ENCODE measurements at places on chromosomes 1 and 21. TPM values are rescaled to one million over a fixed set of nuclear protein-coding genes. Genes with fewer than 3 reads are reported as not detected.

The NPR1 gene
- polyA plus RNA-seq: not detected

The SPOCD1 gene
- polyA plus RNA-seq: not detected

The MPL gene
- not detected for polyA plus RNA-seq

GRCh38 chr1:98385652-98386051 lies 275.9 kb upstream of the SNX7 start:
- peaks cover 12% of the 10 kb centered on the region for H3K4me1 ChIP-seq
- H3K27me3 ChIP-seq: no peaks in the 10 kb centered on the region
- no peaks in the 10 kb centered on the region for H3K36me3 ChIP-seq
- no peak overlapping the region for H3K4me3 ChIP-seq
- no peak for DNase-seq
- no peak overlapping the region for H3K27ac ChIP-seq

- DNase-seq: no peak
- no peak overlapping the region for H3K27ac ChIP-seq
- no peak overlapping the region for H3K4me3 ChIP-seq
- no peaks in the 10 kb centered on the region for H3K4me1 ChIP-seq
- no peaks in the 10 kb centered on the region for H3K36me3 ChIP-seq
These were observed 268.4 kb upstream of the USP24 start for GRCh38 chr1:55483523-55483922.

DNA sequence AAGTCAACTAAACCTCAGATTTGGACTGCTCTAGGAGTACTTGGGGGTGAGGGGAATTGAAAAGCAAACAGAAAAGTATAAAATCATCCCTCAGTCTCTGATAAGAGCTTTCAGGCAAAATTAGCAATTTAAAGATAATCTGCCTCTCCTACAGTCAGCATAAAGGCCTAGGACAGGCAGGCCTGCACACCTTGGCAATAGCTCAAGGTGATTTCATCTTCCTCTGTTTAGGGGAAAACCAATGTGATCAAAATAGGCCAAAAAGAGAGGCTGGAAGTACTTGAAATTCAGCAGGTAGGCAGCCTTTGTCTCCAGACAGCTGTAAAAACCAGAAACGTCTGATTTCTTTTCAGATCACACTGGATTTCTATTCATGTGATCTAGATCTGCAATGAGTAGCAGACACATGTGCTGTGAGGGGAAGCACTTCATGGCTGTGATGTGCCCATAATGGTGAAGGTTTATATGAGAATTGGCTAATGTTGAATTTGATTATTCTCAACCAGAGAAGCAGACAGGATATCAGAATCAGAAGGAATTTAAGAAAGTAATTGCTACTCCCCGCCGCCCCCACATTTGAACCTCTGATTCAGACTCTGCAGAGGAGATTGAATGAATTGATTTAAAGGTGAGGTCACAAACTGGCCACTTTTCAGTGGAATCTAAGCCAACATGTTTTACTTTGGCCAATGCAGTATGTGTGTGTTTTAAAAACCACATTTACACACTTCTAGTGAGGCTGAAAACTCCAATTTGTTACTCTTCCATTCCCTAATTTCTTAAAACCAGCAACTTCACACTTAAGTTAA lies 45.8 kb upstream of the DNASE2B start:
- no peaks in the 10 kb centered on the region for H3K36me3 ChIP-seq
- no peaks in the 10 kb centered on the region for H3K4me1 ChIP-seq
- no peaks in the 10 kb centered on the region for H3K27me3 ChIP-seq
- H3K27ac ChIP-seq: no peak overlapping the region

DNA sequence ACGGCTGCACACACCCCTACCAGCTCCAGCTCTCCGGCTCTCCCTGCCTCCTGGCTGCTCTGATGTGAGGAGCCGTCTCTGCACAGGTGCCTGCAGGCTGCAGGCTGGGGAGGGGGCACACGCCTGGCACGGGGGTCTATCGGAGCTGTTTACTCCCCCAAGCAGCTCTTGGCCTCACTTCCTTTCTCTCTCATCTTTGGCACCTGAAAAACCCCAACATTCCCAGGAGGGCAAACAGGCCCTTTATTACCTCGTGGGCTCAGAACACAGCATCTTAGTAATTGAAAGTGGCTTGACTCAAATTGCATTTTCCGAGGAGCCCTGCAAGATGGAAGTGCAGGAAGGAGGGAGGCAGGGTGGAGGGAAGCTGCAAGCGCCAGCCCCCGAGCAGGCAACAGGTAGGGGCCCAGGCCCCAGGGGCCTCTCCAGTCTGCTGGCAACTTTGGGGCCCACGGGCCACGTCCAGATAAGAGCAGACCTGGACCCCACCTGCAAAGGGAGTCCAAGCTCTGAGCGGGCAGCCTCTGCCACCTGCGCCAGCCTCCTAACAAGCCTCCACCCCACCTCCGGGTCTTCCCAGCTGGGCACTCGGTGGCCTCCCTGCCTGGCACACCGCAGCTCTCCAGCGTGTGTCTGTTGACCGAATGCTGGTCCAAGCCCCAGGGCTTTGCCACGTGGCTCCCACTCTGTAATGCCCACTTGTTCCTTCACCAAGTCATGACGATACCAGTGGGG lies 263.6 kb upstream of the VAMP3 start:
- no peak overlapping the region for H3K4me3 ChIP-seq
- no peaks in the 10 kb centered on the region for H3K36me3 ChIP-seq
- no peak for DNase-seq
- H3K27ac ChIP-seq: no peak overlapping the region

DNA sequence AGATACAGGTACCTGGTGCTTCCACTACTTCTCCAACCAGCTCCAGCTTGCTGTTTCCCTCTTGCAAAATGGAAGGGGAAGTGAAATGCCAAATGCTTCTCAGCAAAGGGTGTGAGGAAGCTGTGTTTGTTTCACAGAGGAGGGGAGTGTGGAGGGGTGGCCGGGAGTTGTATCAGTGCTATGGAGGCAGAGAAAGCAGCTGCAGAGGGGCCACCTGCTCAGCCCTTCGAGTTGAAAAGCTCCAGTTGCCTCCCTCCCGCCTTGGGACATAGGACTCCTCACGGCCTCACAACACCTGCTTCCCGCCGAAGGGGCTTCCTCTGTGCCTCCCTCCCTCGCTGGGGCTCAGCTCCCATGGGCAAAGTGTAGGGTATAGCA lies 12.1 kb upstream of the LINGO4 start:
- no peak overlapping the region for H3K4me3 ChIP-seq
- H3K4me1 ChIP-seq: peaks cover 8% of the 10 kb centered on the region
- H3K27me3 ChIP-seq: no peaks in the 10 kb centered on the region

- no peaks in the 10 kb centered on the region for H3K36me3 ChIP-seq
- H3K27me3 ChIP-seq: no peaks in the 10 kb centered on the region
- DNase-seq: no peak
- no peak overlapping the region for H3K27ac ChIP-seq
These were observed 521.4 kb upstream of the CAMK1G start for GRCh38 chr1:209062081-209062620.

DNA sequence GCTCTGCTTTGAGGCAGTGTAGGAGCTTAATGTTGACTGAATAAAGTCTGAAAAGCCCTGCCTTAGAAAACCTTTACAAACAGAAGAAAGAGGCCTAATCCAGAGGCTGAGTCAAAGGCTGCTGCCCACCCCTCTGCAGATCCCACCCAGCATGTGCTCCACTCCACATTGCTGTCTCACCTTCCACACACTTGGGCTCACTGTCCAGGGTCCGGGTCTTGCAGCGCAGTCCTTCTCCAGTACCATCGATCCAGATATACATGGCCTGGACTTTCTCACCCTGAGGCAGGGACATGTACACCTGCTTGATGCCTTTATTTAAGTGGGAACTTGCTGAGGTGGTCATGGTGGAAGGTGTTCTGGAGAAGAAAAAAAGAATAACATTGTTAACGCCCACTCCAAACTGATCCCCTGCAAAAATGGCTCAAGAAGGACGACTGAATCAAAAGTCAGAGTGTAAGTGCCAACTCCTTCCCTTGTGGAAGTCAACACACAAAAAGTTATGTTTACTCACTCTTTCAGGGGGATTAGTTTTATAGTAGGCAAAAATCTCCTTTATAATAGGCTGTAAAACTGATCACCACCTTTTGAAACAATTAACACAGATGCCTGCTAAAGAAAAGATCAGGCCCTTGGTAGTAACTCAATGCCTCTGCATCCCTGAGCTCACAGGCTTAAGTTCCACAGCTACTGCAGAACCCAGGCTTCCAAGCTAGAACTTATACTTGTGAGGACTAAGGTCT lies 3.0 kb downstream of the GLUL start:
- H3K4me3 ChIP-seq: peak overlapping the region; percentile 97
- no peaks in the 10 kb centered on the region for H3K27me3 ChIP-seq
- no peak for DNase-seq
- H3K36me3 ChIP-seq: peaks cover 52% of the 10 kb centered on the region
- peaks cover 29% of the 10 kb centered on the region for H3K4me1 ChIP-seq
- H3K27ac ChIP-seq: peak overlapping the region; percentile 79

DNA sequence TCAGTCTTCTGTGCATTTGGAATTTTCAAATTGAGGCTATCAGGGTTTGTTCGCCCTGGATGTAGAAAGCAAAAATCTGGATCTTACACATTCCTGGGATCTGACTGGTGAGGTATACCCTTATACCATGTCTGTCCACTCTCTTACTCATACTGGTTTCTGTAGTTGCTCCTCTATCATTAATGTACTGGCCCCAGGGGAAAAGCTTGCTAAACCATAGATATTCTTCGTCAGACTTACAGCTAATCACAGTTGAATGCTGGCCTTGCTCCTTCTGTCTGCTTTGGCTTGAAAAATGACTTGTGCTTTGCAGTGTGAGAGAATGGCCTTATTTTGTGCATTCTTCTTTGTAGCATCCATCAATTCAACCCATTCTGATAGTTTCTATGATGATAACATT lies 30.5 kb downstream of the TBCE start:
- peaks cover 10% of the 10 kb centered on the region for H3K36me3 ChIP-seq
- no peaks in the 10 kb centered on the region for H3K4me1 ChIP-seq
- H3K4me3 ChIP-seq: no peak overlapping the region
- H3K27me3 ChIP-seq: no peaks in the 10 kb centered on the region
- no peak overlapping the region for H3K27ac ChIP-seq

DNA sequence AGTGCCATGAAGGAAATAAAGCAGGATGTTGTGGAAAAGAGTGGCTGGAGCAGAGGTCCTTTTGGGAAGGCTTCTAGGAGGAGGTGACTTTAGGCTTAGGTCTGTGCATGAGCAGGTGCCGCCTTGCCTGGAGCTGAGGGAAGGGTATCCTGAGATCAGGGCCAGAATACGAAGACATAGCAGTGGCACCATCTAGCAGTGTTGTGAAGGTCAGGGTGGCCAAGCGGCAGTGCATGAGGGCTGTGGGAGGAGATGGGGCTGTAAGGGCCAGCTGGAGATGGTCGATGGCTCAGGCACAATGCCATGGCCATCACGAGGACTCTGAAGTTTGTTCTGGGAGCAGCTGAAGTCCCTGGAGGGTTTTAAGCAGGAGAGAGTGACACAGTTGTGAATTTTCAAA lies 219.5 kb downstream of the PTPRU start:
- no peaks in the 10 kb centered on the region for H3K36me3 ChIP-seq
- no peak overlapping the region for H3K27ac ChIP-seq
- no peak for DNase-seq
- no peaks in the 10 kb centered on the region for H3K4me1 ChIP-seq
- no peaks in the 10 kb centered on the region for H3K27me3 ChIP-seq

DNA sequence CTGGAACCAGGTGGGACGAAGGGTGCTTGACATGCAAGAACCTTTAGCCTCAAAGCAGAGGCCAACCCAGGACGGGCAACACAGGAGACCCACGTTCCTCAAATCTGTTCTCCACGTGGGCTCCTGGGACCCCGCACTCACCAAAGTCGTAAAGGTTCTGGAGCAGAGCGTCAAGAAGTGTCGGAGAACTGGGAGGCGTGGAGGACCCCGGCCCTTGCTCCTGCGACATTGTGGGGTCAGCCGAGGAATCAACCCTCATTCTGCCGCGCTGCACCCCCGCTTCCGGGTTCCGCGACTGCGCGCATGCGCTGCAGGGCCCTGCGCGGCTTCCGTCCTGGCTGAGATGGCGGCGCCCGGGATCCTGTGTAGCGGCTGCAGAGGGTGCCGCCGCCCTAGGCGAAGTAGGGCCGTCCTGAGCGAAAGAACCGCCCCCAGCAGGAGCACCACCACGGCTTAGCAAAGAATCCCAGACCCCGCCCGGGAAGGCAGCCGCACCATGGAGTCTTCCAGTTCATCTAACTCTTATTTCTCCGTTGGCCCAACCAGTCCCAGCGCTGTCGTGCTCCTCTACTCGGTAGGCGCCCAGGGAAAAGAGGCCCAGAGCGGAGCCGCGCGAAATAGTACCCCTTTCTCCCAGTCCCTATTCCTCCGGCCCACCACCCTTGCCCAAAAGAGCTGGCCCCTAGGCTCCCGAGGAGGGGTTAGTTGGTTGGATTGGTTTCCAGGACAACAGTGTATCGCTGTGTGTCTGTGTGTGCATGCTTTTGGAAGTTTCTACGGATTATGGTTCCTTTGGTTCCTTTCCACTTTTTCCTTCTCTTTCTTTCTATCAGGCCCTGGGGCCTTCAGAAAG lies at the start of gene GNPAT:
Gene GNPAT (plus strand): TSS at position 330 of the 853 bp plus-strand sequence. CDS start 167 bp downstream, at position 497.
- no peaks in the 10 kb centered on the region for H3K27me3 ChIP-seq
- H3K4me3 ChIP-seq: peak within 1 kb of the TSS; percentile 95
- peaks cover 34% of the 10 kb centered on the region for H3K4me1 ChIP-seq
- peak within 1 kb of the TSS; percentile 95 for H3K27ac ChIP-seq

- no peak overlapping the region for H3K27ac ChIP-seq
- no peak overlapping the region for H3K4me3 ChIP-seq
- no peaks in the 10 kb centered on the region for H3K27me3 ChIP-seq
- no peak for DNase-seq
- H3K4me1 ChIP-seq: no peaks in the 10 kb centered on the region
These were observed 263.7 kb downstream of the TNR start for GRCh38 chr1:175479521-175480342.

DNA sequence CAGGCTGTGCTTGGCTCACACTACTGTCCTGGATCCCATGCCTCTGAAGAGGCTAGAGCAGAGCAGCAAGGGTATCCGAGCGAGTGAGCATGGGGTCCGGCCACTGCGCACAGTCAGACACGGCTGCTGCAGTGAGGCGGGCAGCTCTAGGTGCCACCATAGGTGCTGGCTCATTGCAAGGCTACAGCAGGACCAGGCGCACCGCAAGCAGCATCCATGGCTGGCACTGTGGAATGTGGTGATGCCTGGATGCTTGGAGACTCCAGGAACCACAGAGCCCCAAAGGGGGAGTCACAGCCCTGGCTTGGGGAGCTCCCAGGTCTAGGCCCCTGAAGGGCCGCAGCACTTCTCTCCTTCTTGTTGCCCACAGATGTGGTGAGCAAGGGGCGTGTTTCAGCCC lies 47.2 kb downstream of the ATP6V1G3 start:
- no peak for DNase-seq
- H3K4me1 ChIP-seq: peaks cover 15% of the 10 kb centered on the region
- H3K36me3 ChIP-seq: no peaks in the 10 kb centered on the region
- H3K4me3 ChIP-seq: no peak overlapping the region
- no peak overlapping the region for H3K27ac ChIP-seq
- H3K27me3 ChIP-seq: no peaks in the 10 kb centered on the region

GRCh38 chr1:9169601-9170137 lies 40.8 kb upstream of the GPR157 start:
- no peak overlapping the region for H3K27ac ChIP-seq
- H3K36me3 ChIP-seq: no peaks in the 10 kb centered on the region
- DNase-seq: no peak
- no peak overlapping the region for H3K4me3 ChIP-seq
- no peaks in the 10 kb centered on the region for H3K27me3 ChIP-seq
- H3K4me1 ChIP-seq: peaks cover 13% of the 10 kb centered on the region

All from CD14-positive monocyte (primary cell).